Activated CD4-positive, alpha-beta T cell treated with anti-CD3 and anti-CD28 coated beads, Interleukin-2, amount 50 U/mL, for 4 hours (primary cell): ENCODE measurements at places on chromosomes 5 and 9.

- DNase-seq: no peak
Observed at GRCh38 chr9:128003966-128004604, 23.3 kb upstream of the EEIG1 start.

DNA sequence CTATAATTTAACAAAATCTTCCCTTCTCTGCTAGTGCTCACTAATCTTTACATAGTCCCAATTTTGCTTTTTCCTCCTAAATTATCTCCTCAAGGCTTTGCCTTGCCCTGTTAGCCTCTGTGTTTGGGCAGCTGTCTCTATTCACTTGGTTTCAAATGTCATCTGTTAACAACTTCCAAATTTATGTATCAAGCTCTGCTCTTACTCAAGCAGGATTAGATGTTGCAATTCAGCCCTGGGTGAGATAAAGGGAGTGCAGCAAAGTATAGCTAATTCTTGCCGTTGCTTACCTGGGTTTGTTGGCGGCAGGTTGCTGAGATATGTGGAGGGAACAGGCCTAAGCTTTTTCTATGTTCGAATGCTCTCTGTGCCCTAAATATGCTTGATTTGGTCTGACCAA lies 483.8 kb downstream of the DMAC1 start:
- no peak for DNase-seq

DNA sequence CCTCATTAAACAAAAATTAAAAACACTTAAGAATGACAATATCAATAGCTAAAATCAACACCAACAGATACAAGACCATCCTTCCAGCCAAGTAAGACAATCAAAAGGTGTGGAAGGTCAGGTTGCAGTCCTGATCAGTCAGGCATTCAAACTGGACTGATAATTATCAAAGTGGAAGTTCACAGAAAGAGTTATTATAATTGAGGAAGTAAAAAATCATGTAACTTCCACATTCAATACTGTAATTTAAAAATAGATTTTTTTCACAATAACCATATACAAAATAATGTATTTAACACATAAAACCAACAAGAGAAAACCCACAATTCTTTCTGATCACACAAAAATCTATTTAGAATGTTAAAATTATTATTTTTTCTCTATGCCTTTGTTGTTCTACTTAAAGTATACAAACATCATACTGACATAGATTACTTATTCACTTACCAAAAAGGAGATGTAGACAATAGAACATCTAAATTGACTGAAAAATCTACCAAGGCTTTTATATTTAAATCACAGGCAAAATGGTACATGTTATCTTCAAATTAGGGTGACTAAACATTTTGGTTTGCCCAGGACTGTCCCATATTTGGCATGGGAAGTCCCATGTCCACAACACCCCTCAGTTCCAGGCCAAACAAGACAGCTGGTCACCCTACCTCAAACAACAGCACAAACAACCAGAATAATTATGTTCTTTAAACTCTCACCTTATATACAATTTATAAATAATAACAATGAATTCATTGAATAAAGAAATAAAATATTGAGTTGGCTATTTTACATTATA lies 142.5 kb upstream of the SLC24A2 start:
- DNase-seq: no peak

- DNase-seq: no peak
Observed at GRCh38 chr9:357560-357959, 142.9 kb downstream of the DOCK8 start.

- no peak for DNase-seq
Observed at GRCh38 chr5:136133222-136133921, 727 bp downstream of the SMAD5 start.

- no peak for DNase-seq
Observed at GRCh38 chr9:29319736-29320513, 1746.6 kb upstream of the C9orf72 start.

DNA sequence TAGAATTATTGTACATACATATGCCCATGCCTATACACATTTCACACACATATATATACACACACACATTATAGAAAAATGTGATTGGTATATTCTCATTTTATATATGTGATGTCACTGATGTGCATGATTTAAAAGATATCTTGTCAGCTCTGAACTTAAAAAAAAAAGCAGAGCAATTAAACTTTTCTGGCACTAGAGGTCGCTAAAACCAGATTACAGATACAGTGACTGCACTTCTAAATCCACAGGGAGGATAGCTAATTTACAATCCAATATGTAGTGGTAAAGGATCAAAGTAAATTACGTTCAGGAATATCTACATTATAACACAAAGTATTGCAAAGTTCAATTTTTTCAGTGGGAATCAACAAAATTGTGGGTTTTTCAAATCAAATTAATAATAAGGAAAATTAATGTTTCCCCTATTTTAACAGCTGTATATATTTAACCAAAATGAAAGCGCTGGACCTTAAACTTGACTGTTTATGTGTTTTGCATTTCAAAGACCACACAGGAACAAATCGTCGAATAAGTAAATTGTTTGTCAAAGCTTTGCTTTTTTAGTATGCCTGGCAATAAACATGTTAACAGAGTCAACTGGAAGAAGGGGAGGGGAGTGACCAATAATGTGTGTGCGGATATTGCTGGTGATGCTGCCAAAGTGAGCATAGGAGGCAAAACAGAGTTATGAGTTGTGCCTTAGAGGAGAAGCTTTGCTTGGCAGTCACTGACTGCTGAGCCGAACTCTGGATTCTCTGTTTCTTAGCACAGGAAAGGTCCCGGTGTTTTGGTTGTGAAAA lies 1201.4 kb upstream of the C9orf72 start:
- DNase-seq: no peak

DNA sequence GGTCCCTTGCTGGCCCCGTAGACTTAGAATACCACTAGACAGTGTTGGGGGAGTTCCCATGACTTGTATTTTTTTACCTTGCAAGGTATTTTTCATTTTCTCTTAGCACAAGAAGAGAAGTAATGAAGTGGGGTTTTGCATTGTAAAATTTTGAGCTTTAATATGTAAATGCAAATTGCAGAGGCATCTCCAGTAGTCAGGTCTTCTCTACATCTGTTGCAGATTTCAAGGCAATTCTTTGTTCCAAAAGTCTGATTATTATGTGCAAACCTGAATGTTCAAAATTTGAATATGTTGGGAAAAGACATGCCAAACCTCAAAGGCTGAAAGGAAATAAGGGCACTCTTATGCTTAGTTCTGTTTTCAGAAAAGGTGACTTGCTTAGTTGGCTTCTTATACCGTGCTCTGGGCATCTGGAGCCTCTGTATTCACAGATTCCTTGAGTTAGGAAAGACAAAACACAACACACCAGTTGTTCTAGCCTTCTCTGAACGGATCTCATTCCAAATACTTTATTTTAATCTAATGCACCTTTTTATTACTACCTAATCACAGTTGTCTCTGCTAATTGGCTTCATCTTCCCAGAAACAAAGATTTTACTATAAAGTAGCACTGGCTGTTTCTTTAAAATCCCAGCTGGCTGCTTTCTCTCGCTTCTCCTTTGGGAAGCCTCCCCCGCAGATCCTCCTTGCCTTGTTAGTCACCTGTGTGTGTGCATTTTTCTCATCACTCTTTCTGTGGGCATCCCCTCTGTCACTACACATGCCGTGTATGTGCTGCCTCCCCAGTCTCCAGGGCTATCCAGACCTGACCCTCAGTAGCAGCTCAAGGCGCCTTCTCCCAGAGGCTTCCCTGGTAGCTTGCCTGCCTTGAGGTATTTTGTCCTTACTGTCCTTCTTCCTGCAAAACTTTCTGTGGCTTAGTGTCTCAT lies 138.2 kb downstream of the TLE4 start:
- DNase-seq: no peak

DNA sequence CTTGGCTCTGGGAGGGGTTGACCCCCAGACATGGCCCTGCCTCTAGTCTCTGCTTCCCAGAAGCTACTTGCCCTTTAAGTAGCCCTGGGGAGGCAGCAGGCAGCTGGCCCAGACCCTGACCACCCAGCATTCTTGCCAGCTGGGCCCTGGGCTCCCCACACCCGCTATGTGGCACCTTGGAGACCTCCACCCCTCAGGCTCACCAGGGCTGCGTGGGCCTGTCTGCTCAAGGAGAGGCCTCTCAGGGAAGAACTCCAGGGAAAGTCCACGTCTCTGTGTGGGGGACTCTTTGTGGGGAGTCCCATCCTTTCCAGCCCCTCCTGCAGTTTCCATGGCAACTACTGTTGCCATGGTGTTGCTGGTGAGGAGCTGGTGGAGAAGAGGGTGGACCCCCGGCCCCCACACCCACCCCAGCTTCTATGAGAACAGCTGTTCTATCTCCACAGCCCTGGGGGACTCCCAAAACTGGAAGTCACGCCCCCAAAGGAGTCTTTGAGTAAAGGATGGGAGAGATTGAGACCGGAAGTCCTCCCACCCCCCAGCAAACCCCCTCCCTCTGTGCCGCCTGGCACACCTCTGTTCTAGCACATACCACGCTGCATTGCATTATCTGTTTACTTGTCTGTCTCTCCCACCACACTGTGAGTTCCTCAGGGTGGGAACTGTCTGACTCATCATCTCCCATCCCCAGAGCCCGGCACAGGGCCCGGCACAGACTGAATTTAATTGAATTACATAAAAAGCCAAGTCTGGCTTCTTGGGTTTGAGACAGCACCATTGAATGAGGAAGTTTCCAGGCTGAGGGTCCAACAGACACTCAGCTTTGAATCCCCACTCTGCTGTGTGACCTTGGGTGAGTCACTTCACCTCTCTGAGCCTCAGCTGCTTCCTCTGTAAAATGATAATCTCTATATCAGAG lies 12.6 kb downstream of the DNM1 start:
- no peak for DNase-seq

DNA sequence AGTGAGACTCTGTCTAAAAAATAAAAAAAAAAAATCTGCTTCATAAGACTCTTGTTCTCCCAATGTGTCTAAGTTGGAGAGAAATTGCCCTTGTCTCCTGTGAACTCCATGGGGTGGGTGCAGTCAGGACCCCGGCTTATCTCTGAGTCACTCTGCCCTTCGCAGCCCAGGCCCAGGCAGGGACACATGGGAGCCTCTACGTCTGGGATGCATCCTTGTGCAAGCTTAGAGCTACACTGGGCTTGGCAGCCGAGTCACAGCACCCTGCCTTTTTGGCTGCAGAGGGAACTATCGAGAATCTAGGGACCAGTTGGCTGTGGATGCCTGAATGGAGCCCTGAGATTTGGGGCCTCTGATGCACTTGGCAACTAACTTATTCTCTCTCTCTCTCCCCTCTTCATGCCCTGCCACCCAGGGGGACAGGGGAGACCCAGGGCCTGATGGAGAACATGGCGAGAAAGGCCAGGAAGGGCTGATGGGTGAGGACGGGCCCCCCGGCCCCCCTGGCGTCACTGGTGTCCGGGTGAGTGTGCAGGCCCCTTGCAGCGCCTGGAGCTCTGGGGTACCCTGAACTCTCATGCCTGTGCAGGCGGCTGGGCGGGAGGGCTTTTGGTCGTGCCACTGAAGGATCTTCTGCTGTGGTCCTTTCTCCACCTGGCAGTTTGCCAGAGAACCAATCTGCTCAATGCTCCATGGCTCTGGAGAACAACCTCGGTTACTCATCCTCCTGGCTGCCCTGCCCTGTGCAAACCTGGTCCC lies 47.5 kb upstream of the ORM1 start:
- DNase-seq: no peak

GRCh38 chr5:54882841-54883240 lies 102.6 kb downstream of the ESM1 start:
- DNase-seq: no peak

DNA sequence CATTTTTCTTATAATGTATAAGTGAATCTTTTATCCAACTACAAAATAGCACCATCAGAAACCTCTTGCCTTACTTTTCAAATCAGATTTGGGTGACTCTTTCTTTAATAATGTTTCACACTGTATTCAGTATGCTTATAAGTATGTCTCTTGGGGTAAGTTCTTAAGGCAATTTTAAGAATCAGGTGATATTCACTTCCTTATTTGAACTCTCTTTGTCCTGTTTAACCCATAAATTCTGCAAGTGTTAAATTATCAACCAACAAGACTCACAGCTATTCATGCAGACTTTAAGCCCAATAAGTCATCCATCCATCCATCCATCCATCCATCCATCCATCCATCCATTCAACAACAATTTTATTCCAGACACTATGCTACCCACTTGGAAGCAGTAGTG lies 142.7 kb upstream of the FBXL17 start:
- DNase-seq: no peak

GRCh38 chr5:136636001-136636400 lies 270.7 kb upstream of the TRPC7 start:
- DNase-seq: no peak

GRCh38 chr5:147732291-147732883 lies 50.1 kb downstream of the JAKMIP2 start:
- no peak for DNase-seq

DNA sequence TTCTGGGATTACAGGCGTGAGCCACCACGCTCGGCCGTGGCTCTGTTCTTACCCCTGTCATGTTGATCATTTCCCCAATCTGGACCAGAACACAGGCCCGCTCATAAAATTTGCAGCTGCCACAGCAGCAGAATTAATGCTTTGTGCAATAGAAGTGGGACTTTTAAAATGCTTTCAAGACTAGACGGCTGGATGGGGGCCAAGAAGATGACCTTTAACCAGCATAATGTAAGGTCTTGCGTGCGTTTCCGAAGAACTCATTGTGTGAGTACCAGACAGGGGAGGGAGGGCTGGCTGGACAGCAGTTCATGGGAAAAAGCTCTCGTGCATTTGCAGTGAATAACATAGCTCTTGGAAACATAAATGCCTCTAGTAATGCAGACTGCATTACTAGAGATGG lies 3.5 kb upstream of the WDR38 start:
- DNase-seq: no peak

DNA sequence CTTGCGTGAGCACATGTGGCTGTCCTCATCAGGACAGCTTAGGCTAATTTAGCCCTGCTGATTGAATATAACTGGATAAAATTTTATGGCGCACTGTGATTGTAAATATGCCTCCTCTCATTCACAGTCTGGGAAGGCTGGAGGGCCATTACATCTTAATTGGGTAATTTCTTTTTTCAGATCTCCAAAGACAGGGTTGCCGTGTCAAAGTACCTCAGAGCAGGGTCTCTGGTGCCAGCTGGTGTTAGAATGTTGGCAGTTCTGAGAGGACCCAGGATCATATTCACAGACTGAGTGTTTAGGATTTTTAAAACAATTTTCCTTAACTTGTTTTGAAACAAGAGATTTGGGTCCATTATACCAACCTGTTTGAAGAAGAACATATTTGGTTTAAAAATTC lies 455.7 kb upstream of the TLE4 start:
- DNase-seq: no peak

- DNase-seq: no peak
Observed at GRCh38 chr5:16736158-16736995, 119.6 kb upstream of the RETREG1 start.

GRCh38 chr5:87768190-87768589 lies 355.5 kb upstream of the CCNH start:
- DNase-seq: no peak

DNA sequence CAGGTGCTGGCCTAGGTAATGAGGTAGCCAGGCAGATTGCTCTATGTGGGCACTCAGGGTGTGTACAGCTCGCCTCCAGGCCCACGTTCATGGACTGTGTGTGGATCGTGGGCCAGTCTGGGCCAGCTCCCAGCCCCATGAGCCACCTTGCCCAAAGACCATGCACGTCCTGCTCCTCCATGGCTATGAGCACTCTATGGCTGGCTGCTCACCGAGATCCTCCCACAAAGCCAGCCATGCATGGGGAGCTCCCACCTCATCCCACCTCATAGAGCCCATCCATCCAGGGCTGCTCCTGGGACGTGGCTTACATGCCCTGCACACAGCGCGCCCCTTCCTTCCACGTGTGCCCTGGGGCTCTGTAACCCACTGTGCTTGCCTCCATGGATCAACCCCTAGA lies 262.5 kb upstream of the IRX1 start:
- no peak for DNase-seq
